ENCODE measurements at places on chromosomes 11 and 22. TPM values are rescaled to one million over a fixed set of nuclear protein-coding genes. Genes with fewer than 3 reads are reported as not detected.

The XNDC1N gene
- 10.7 TPM for total RNA-seq

The CLDN5 gene
- not detected for total RNA-seq

The RNASEH2C gene
- 71.2 TPM for total RNA-seq

The C1QTNF5 gene
- total RNA-seq, result 0.47 TPM

The FGF4 gene
- not detected for total RNA-seq

The RELT gene
- 20.9 TPM for total RNA-seq

The TRIM49 gene
- total RNA-seq, result not detected

The RAB39A gene
- total RNA-seq, result not detected

The KRTAP5-10 gene
- total RNA-seq, result not detected

The OR5L1 gene
- total RNA-seq, result not detected

The CD44 gene
- total RNA-seq, result 148 TPM

The ARSA gene
- 11.4 TPM for total RNA-seq

The OR2D2 gene
- total RNA-seq, result not detected

Data from HT-29 (cell line).